KG1 (cell line): ENCODE measurements at places on chromosomes 4 and X.

- DNase-seq: peak; percentile 71
These were observed 115.0 kb upstream of the SHISA3 start for GRCh38 chr4:42282081-42282901.

GRCh38 chr4:87575408-87575807, 32.9 kb upstream of the DSPP start:
- DNase-seq: no peak

DNA sequence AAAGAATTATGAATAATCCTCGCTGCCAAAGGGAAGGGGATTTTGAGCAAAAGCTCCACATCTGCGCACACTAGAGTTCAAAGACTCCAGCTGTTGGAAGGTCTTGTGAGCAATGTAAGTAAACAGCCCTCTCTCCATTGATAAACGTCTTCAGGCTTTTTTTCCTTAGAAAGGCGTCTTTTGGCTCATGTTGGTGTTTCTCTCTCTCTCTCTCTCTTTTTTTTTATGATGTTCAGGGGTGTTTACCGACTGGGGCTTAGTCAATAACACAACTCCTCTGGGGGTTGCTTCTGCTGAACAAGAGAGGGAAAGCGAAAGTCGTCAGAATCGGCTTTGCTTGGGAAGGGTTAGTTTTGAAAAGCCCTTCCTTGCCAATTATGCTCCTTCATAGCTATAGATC, 53.2 kb upstream of the C1QTNF7 start:
- DNase-seq: no peak

- no peak for DNase-seq
These were observed 28.4 kb downstream of the CXorf58 start for GRCh38 chrX:23936180-23936579.

- no peak for DNase-seq
These were observed 8.8 kb upstream of the BMP2K start for GRCh38 chr4:78767350-78767749.

DNA sequence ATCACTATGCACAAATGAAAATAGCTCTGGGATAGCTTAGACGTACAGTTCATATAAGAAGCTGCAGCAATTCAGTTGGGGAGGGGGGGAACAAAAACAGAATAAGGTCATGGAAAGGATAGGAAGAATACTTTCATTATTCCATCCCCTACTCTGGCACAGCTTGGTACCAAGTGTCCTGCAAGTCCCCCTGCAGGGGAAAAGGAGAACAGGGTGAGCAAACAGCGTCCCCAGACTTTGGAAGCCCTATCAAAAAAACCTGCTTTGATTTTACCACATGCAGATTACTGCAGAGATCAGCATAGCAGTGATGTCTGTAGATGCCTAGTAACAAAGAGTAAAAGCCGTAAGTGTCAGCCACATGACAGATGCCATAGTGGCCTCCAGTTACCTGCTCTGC, 209.4 kb upstream of the NEIL3 start:
- no peak for DNase-seq

DNA sequence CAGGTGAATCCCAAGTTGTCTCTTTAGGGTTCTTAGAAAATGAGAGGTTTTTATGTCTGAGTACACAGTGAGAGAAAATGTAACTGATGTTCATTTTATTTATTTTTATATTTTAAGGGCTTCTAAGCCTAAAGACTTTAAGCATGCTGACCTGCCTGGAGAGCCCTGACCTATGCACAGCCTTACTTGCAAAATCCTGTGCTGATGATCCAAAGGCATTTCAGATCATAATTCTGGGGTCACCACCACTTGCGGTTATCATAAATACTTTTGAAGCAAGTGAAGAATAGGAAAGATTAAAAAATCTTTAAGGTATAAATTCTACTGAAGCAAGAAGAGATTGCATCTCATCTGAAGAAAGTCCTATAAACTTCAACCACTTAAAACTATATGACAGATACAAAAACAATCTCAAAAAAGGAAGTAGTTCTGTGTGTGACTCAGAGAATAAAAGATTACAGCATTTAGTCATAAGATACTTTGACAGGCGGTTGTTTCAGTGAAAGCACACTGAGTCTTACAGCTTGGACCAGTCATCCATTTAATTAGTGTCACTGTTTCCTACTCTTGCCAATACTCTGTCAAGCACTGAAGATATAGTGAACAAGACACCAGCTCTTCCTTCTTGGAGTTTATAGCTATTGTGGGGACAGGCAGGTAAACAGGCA, 245.2 kb upstream of the DIPK2B start:
- DNase-seq: no peak

DNA sequence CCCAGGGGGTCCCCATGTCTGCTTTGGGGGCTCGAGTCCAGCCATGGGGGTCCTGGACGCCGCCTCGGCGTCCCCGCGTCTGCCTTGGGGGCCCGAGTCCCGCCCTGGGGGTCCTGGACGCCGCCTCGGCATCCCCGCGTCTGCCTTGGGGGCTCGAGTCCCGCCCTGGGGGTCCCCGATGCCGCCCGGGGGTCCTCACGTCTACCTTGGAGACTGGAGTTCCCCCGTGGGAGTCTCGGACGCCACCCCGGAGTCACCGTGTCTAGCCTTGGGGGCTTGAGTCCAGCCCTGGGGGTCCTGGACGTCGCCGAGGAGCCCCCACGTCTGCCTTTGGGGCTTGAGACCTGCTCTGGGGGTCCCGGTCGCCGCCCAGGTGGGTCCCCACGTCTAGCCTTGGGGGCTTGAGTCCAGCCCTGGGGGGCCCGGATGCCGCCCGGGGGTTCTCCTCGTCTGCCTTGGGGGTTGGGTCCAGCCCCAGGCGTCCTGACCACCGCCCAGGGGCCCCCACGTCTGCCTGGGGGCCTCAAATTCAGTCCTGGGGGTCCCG, 1.1 kb upstream of the GTPBP6 start:
- DNase-seq: no peak

GRCh38 chr4:110484767-110485166, 8.8 kb downstream of the ENPEP start:
- no peak for DNase-seq

GRCh38 chr4:85607624-85608023, 132.7 kb downstream of the ARHGAP24 start:
- DNase-seq: no peak

GRCh38 chr4:101280866-101281600, 66.3 kb downstream of the PPP3CA start:
- DNase-seq: no peak

DNA sequence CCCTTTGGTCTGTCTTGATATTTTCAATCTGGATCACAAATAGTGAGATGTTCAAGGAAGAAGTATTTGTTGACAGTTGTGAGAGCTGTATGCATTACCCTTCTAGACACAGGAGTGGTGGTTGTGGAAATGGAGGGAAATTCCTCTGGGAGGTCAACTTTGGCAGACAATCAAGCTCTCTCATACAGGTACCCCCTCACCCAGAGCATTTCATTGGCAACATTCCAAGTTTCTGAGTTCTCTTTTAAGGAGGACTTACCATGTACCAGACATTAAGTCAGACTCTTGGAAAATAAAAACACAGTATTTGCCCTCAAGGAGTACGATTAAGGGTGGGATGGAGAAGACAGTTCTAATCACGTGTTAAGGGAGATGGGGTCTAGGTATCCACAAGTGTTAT, 45.3 kb downstream of the KLHL15 start:
- DNase-seq: no peak

- DNase-seq: no peak
These were observed 76.3 kb downstream of the DCHS2 start for GRCh38 chr4:154415313-154415712.

GRCh38 chr4:16544251-16544721, 318.0 kb upstream of the TAPT1 start:
- no peak for DNase-seq

GRCh38 chr4:160034501-160034900, 931.6 kb downstream of the RAPGEF2 start:
- DNase-seq: no peak

DNA sequence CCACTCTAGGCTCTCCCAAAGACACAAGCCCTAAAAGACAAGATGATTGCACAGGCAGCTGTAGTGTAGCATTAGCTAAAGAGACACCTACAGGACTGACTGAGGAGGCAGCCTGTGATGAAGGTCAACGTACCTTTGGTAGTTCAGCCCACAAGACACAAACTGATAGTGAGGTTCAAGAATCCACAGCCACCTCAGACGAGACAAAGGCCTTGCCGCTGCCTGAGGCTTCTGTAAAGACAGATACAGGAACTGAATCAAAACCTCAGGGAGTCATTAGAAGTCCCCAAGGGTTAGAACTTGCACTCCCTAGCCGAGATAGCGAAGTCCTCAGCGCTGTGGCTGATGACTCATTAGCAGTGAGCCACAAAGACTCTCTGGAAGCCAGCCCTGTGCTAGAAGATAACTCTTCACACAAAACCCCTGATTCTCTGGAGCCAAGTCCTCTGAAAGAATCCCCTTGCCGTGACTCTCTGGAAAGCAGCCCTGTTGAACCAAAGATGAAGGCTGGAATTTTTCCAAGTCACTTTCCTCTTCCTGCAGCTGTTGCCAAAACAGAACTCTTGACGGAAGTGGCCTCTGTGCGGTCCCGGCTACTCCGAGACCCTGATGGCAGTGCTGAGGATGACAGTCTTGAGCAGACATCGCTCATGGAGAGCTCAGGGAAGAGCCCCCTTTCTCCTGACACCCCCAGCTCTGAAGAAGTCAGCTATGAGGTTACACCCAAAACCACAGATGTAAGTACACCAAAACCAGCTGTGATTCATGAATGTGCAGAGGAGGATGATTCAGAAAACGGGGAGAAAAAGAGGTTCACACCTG, 306.3 kb downstream of the ANK2 start:
- DNase-seq: peak; percentile 75

GRCh38 chr4:55012363-55013230, 112.8 kb downstream of the KDR start:
- DNase-seq: no peak
